Naive B cell (primary cell): ENCODE measurements at places on chromosomes 12 and 14.

DNA sequence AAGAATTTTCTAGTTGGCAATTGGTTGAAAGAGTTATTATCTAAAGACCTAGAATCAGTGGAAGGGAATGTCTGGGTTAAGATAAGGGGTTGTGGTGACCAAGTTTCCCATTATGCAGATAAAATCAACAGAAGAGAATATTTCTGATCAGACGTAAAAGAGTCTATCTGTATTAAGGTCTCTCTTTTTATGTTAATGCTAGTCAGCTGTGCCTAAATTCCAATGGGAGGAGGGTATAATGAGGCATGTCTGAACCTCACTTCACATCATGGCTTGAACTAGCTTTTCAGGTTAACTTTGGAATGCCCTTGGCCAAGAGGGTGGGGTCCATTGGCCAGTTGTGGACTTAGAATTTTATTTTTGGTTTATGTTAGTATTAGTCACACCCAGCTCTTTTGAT, 34.3 kb upstream of the CHST11 start:
- peaks cover 8% of the 10 kb centered on the region for H3K27me3 ChIP-seq
- no peak overlapping the region for H3K4me3 ChIP-seq
- peaks cover 11% of the 10 kb centered on the region for H3K4me1 ChIP-seq
- no peak overlapping the region for H3K27ac ChIP-seq

DNA sequence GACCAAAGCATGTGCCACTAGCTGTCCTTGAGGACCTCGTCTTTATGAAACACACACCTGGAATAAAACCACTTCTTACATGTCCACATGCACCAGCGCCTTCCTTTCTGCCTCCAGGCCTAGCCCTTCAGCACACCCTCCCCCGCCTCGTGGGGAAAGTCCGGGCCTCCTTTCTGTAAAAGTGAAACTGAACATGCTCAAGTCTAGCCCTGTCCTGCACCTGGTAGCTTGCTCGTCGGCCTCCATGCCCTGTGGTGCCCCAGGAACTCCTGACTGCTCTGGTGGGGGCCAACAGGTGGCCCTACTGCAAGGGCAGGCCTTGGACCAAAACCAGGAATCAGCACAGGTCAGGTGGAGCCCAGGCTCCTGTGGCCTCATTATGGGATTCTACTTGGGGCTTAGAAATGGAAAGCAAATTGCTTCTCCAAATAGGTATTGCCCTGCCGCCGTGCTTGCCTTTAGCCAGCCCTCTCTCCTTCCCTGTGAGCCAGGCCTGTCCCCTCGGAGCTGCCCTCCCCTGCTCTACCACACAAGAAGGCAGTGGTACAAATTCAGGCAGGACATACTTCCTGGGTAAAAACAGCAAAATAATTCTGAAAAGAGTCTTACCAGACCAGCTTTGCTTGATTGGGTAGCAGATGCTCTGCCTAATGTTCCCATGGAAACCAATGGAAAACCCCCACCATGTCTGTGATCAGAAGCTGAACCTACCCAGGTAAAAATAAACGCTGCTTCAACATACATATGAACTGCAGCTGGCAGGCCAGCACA, 43.5 kb downstream of the ERH start:
- peak overlapping the region; percentile 74 for H3K4me3 ChIP-seq
- peak overlapping the region; percentile 92 for H3K27ac ChIP-seq
- H3K27me3 ChIP-seq: no peaks in the 10 kb centered on the region
- H3K36me3 ChIP-seq: no peaks in the 10 kb centered on the region
- DNase-seq: peak; percentile 66

DNA sequence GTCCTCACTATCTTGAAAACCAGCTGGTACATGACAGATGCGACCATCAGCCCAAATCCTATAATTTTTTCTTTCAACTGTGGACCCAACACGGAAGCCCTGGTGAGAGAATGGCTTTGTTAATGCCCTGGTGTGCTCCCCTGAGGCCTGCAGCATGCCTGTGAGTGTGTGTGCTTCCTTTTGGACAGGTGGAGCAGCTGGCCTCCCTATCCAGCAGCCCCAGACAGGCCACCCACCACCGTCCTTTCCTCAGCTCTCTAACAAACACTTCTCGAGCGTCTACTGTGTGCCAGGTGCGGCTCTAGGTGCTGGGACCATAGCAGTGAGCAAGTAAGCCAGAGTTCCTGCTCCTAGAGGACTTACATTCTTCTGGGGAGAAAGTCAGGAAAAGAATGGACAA, 78.9 kb upstream of the GZMB start:
- H3K36me3 ChIP-seq: no peaks in the 10 kb centered on the region
- H3K27me3 ChIP-seq: peaks cover 24% of the 10 kb centered on the region
- H3K27ac ChIP-seq: no peak overlapping the region
- no peak overlapping the region for H3K4me3 ChIP-seq
- no peak for DNase-seq
- no peaks in the 10 kb centered on the region for H3K4me1 ChIP-seq

- H3K27ac ChIP-seq: peak overlapping the region; percentile 94
- H3K27me3 ChIP-seq: no peaks in the 10 kb centered on the region
- H3K4me3 ChIP-seq: no peak overlapping the region
- peaks cover 15% of the 10 kb centered on the region for H3K36me3 ChIP-seq
- H3K4me1 ChIP-seq: peaks cover 17% of the 10 kb centered on the region
- no peak for DNase-seq
Observed at GRCh38 chr12:89732522-89732921, 23.9 kb upstream of the ATP2B1 start.

GRCh38 chr12:111546758-111547383, 52.2 kb downstream of the ATXN2 start:
- H3K36me3 ChIP-seq: peaks cover 25% of the 10 kb centered on the region
- peak overlapping the region; percentile 7 for H3K27ac ChIP-seq
- peaks cover 4% of the 10 kb centered on the region for H3K4me1 ChIP-seq
- no peak for DNase-seq
- H3K4me3 ChIP-seq: no peak overlapping the region
